HS-27A (cell line): ENCODE measurements at places on chromosomes 1 and 21.

DNA sequence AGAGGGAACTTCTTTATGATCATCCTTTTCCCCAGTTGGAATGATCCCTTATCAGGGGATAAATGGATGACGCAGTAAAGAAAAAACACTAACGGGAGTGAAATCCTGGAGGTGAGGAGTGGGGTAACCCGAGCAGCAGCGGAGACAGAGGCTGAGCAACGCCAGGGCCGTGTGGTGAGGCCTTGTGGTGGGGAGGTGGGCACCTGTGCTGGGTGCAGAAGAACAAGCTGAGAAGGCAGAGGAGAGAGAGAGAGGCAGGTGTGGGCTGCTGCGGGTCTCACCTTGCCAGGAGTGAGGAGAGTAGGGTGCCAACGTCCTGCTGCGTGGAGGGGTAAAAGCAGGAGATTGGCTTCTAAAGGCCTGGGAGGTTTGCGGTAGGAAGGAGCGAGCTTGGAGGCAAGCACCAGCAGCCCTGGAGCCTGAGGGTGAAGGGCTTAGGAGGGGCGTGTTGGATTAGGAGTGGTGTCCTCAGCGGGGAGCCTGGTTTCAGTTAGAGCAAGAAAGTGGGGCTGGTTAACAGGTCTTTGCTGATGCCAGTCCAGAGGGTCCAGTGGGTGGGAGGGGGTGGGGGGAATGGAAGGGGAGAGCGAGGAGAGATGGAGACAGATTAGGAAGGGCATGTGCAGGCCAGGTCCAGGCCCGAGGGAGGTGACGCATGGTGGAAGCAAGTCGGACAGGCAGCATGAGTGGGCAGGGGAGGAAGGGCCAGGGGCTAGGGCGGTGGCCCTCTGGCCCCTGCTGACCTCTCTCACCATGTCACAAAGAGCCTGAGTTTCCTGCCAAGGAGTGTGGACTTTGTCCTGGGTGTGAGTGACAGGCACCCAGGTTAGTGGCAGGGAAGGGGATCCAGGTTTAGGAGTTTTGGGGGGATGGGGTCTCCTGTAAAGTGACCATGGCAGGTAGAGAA is 36.7 kb upstream of the LHX4 start:
- DNase-seq, result no peak

DNA sequence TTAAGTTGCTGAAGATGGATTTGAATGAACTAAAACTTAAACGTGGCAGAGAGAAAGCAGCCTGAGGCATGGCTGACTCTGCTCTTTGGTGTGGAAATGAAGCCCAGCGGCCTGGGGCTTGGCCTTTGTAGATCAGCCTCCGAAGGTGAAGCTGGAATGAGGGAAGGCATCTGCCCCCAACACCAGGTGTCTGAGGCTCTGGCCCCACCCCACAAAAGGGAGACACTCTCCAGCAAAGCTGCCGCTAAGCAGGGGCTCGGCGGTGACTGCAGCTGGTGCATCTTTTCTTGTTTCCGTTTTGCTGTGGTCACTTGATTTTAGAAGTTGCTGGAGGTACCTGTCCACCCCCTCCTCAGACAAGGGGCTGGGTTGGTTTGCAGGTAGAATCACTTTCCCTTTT is 38.2 kb upstream of the NID1 start:
- no peak for DNase-seq

DNA sequence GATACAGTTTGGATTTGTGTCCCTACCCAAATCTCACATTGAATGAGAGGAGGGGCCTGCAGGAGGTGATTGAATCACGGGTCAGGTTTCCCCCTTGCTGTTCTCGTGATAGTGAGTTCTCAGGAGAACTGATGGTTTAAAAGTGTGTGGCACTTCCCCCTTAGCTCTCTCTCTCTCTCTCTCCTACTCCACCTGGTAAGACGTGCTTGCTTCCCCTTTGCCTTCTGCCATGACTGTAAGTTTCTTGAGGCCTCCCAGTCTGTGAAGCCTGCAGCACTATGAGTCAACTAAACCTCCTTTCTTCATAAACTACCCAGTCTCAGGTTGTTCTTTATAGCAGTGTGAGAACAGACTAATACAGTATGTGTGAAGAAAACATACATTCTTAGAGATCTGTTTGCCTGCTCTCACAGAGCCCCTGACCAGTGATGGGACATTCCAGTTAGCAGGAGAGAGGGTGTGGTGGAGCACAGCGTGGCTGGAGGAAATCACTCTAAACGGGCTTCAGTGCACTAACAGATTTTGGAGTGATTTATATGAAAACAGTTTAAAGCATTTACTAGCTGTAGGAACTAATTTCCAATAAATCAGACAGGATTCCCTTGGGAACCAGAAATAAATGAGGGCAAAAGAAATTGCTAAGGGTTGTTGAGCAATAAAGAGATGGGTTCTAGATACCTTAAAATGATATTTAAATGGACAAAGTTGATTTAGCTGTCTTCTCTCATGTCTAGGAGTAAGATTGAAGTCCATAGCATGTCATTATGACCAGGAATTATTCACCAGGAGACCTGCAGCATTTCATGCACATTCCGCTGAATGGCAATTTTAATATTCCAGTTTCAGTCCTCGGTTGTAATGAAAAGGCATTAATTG is 411.0 kb downstream of the CAMTA1 start:
- no peak for DNase-seq

DNA sequence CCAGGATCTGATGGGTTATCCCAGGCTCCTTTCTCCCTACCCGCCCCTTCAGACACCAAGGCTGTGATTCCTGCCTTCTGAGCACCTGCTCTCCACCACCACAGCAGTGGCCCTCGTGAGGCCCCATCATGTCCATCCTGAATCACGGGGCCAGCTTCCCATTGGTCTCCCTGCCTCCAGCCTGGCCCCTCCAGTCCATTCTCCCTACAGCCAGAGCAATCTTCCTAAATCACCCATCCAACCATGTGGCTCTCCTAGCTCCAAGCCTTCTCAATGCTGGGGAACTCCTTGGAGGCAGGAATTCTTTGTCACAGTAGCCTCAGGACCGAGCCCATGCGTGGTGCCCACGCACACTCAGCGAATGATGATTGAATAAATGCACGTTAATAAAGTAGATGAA is 8.9 kb upstream of the GLIS1 start:
- no peak for DNase-seq

DNA sequence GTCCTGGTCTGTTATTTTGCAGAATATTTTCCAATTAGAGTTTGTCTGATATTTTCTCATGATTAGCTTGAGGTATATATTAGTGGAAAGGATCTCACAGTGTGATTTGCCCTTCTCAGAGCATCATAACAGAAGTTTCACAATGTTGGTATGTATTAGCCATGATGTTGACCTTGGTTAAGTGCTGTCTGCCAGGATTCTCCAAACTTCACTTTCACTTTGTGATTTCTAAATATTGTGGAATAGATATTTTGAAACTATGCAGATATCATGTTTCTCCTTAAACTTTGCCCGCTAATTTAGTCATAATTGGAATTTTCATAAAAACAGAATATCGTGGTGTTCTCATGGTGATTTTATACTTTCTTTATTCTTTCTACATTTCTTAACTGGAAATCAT is 98.0 kb upstream of the DEPDC1 start:
- no peak for DNase-seq

GRCh38 chr1:84467298-84467697 is 11.8 kb upstream of the RPF1 start:
- no peak for DNase-seq

DNA sequence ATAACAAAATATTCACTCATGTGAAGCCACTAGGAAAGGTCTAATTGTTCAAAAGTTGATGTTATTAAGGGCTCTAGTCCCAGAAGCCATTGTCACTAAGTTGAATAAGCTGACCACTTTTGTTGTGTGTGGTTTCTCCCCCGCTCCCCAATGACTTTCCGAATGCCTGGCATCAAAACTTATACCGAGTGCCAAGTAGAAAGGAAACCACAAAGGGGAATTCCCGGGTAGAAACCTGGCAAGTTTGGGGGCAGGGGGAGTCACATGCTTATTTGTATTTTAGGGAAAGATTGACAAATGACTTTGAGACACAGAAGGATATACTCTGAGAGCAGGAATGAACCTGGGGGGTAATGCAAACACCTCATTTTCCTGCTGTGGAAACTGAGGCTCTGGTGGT is 154.1 kb downstream of the TGFBR3 start:
- no peak for DNase-seq

DNA sequence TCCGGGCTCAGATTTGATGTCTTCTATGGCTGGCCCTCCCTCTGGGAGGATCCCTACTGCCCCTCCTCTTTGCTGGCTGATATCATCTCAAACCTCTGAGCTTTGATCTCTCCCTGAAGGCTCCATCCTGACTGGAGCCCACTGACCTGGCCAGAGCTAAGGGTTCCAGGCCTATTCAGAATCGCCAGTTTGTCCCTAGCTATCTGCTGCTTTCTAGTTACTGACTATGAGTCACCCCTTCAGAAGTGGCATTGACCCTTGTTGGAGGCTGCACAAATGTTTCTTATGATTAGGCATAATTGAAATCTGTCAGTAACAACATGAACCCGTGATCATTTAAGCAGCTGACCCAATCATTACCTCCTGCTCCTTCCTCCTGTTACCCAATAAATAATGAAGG is 87.1 kb downstream of the ABCA4 start:
- DNase-seq, result no peak

GRCh38 chr1:240254006-240254405 is 162.3 kb downstream of the FMN2 start:
- no peak for DNase-seq

- no peak for DNase-seq
These were observed 579.2 kb upstream of the ADGRL2 start for GRCh38 chr1:81221564-81221963.

DNA sequence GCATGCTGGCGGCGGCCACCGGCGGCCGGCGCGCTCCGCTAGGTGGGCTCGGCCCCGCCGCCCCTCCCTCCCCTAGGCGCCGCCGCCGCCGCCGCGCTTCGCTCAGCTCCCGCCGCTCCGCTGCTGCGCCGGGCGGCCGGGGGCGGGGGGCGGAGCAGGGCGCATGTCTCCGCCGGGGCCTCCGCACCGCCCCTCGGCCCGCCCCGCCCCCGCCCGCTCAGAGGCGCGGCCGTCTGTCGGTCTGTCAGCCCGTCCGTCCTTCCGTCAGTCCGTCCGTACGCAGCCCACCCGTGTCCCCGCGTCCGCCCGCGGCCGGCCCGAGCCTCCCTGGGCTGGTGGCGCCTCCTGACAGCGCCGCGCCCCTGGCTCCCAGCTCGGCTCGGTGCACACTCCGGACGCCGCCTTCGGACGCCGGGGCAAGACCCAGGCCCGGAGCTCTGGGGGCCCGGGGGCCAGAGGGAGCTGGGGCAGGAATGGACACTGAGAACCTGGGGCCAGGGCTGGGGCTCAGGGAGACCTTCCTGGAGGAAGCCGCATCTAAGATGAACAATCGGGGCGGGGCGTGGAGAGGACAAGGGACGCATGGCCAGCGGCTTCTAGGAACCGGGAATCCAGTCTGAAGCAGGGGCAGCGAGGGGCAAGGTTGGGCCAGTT is at the start of gene GPR153:
TSS of gene GPR153 (minus strand) at position 138 of the 654 bp plus-strand sequence. CDS start 6,193 bp downstream, outside the sequence.
- no peak for DNase-seq

DNA sequence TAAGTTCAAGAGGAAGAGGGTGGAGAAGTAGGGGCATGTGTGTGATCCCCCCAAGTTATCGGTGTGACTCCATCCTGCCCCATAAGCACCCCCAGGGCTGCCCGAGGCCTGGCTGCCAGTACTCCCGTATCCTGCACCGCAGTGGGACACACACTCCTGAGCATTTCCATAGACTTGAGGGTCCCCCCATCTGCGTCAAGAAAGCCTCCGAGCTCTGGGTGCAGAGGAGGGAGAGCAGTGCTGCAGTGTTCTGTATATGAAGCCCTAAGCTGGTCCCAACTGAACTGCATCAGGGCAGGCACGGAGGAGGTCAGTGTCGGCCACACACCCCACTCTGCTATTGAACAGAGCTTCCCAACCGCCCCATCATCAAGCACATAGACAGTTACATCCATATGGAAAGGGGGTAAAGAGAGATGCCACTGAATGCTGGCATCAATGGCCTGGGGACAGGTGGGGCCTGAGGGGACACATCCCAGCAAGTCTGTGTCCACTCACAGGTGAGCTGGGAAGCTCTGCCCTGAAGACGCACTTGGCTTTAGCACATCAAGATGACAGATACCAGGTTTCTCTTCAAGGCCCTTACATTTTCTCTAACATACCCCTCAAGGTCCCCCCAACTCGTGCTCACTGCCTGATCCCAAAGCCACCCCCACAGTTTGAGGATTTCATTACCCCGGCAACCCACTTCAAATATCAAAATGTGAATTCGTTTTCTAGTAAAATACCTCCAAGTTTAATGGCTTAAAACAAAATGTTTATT is 64.3 kb downstream of the EVA1C start:
- no peak for DNase-seq

DNA sequence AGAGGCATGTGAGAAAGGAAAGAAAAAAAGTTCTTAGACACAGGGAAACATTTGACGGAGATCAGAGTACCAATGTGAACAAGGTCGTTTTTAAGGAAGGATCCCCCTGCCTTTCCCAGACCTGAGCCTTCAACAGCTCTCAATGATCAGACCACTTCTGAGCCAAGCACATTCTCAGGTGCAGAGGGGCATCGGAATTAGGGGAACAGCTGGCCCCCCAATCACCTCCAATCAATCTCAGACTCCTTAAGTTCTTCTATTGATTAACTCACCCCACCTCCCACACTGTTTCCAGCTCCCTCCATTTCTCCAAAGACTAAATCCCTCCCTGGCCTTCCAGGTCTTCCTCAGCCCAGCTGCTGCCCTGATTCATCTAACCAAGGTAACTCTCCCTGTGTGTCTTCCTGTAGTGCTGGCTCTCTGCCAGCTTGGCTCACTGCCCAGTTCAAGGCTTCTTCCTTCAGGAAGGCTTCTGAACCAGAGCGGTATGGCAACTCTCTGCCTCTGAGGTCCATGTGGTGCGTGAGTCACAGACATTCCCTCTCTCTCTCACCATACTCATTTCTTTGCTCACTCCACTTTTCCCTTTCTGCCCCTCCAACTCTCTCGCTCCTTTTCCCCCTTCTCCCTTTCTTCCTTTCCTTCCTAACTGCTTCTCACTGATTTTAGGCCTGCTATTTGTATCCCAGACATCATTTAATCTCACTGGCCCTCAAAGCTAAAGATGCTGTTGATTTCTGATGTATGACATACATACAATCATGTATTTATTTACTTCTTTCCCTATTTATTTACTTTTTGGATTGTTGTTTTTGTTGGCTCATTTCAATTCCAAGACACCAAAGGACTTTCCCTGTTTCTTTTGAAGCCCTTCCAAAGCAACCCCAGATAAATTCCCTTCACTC is 18.1 kb downstream of the CFAP45 start:
- peak; percentile 89 for DNase-seq

GRCh38 chr1:237316352-237316751 is 274.4 kb downstream of the RYR2 start:
- DNase-seq, result no peak

GRCh38 chr1:23018661-23019093 is 591 bp upstream of the KDM1A start:
- DNase-seq, result no peak

DNA sequence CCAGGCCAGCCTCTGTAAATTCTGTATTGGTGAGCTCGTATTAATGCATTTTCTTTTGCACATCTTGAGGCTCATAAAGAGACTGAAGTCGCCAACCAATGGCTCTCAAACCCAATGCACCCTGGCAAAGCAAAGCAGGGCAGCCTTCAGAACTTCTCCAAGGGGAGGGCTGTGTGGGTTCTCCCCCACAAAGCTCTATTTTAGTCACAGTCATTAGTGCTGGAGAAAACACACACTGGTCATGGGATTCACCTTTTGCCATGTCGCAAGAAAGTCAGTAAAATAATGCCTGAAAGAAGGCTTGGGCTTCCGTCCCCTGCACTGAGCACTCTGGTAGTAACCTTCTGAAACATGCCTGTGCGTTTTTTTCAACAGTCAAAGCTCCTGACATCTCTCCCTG is 26.3 kb upstream of the ATF3 start:
- no peak for DNase-seq
